ENCODE measurements at places on chromosomes 2 and 18. TPM values are rescaled to one million over a fixed set of nuclear protein-coding genes. Genes with fewer than 3 reads are reported as not detected.

- no peak overlapping the region for H3K27ac ChIP-seq
- H3K36me3 ChIP-seq: no peaks in the 10 kb centered on the region
- no peak overlapping the region for H3K4me3 ChIP-seq
Measured at GRCh38 chr18:26419746-26420145, 128.6 kb downstream of the KCTD1 start.

- no peak overlapping the region for H3K27ac ChIP-seq
- H3K4me3 ChIP-seq: no peak overlapping the region
- H3K4me1 ChIP-seq: no peaks in the 10 kb centered on the region
- H3K36me3 ChIP-seq: no peaks in the 10 kb centered on the region
Measured at GRCh38 chr2:168928113-168928831, 27.2 kb downstream of the G6PC2 start.

DNA sequence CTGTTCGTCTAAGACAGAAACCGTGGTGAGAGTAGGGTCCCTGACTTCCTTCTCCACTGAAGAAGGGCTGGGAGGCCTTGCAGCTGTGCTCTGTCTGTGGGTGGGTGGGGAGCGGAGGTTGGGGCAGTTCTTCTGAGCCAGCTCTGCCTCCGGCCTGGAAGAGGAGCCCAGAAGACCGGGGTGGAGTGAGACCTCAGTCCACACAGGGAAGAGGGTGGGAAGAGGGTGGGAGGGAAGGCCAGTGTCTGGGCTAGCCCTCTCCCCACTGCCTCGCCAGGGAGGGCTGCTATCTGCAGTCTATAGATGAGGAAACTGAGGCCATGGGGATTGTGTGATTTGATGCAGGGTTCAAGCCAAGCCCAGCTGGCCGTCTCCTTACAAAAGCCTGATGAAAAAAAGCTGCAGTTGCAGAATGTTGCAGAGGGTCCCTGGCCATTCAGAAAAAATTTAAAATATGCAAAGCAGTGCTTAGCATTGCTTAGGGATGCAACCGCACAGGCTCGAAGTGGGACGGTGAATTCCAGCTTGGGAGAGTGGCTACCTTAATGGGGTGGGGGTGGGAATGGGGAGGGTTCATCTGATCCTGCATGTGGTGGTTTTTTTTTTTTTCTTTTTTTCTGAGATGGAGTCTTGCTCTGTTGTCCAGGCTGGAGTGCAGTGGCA is 181.6 kb upstream of the HS6ST1 start:
- no peak overlapping the region for H3K4me3 ChIP-seq
- H3K36me3 ChIP-seq: no peaks in the 10 kb centered on the region
- peaks cover 5% of the 10 kb centered on the region for H3K27me3 ChIP-seq
- H3K27ac ChIP-seq: no peak overlapping the region
- no peak for DNase-seq

DNA sequence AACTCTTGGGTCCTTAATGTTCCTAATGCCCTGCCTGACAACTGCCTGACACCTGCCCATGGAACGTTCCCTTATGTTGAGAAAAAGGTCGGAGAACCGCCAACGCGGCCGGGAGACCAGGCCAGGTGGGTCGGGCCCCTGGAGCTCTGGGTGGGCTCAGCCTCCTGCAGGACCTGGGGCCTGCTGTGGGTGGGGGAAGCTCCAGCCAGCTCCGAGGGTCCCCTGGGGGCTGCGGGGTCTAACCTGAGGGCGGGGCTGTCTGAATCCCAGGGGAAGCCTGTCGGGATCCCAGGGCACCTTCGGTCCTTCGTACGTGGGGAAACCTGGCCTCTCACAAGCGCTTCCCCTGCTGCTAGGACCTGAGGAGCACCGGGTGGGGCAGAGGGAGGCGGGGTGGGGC is 296.0 kb downstream of the NDUFA10 start:
- no peaks in the 10 kb centered on the region for H3K27me3 ChIP-seq
- H3K4me3 ChIP-seq: no peak overlapping the region
- H3K4me1 ChIP-seq: no peaks in the 10 kb centered on the region
- no peak for DNase-seq
- H3K27ac ChIP-seq: no peak overlapping the region
- H3K36me3 ChIP-seq: no peaks in the 10 kb centered on the region

DNA sequence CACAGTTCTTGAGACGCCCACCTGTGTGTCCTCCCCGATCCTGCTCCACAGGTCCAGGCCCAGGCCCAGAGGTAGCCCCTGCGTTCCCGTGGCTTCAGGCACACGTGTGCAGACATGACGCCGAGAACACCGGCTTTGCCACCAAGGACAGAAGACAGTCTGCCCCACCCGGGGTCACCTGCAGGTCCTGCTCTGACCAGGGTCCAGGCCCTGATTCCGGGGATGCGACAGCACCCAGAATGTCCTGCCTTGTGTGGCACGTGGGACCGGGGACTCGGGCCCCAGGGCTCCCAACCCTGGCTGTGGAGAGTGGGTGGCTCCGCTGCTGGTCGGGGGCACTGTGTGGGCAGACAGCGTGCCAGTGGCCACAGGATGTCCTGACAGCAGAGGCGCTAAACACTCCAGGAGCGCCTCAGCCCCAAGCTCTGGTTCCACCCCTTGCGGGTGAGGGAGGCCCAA is 36.9 kb downstream of the ADI1 start:
- peaks cover 10% of the 10 kb centered on the region for H3K36me3 ChIP-seq
- no peaks in the 10 kb centered on the region for H3K27me3 ChIP-seq
- H3K4me1 ChIP-seq: no peaks in the 10 kb centered on the region
- no peak for DNase-seq
- H3K4me3 ChIP-seq: no peak overlapping the region
- H3K27ac ChIP-seq: no peak overlapping the region

GRCh38 chr2:172062402-172063004 is 22.8 kb upstream of the DLX1 start:
- H3K4me3 ChIP-seq: no peak overlapping the region
- no peak for DNase-seq
- no peaks in the 10 kb centered on the region for H3K36me3 ChIP-seq
- H3K27ac ChIP-seq: no peak overlapping the region
- H3K27me3 ChIP-seq: peaks cover 3% of the 10 kb centered on the region

DNA sequence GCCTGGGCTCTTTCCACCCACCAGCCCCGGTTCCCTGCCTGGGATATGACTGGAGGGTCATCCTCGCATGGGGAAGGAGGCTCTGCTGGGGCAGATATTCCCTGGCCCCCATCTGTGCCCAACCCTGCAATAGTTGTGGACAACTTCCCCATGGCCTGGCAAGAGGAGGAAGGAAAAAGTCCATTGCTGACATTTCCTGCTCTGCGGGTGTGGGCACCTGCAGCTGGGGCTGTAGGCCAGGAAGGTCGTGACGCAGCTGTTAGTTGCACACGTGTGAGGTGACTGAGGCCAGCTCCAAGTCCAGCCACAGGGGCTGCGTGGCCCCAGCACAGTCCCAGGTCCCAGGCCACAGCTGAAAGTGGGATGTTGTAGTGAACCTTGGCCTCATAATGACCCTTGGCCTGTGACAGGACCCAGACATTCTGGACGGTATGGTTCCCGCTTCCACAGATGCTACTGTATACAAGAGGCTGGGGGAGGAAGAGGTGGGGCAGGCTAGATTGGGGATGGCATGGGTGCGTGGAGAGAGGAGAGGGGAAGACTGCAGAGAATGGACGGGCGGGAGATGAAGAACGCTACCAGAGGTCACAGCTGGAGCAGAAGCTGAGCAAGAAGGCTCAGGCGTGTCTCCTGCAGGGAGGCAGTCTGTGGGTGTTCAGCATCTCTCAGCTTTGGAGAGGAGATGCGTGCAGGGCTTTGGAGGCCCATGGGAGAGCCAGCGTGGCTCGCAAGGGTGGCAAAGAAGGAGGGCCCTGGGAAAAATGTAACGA is 22.1 kb downstream of the OTOF start:
- H3K4me1 ChIP-seq: no peaks in the 10 kb centered on the region
- H3K27me3 ChIP-seq: peaks cover 11% of the 10 kb centered on the region
- no peak for DNase-seq
- no peak overlapping the region for H3K27ac ChIP-seq

DNA sequence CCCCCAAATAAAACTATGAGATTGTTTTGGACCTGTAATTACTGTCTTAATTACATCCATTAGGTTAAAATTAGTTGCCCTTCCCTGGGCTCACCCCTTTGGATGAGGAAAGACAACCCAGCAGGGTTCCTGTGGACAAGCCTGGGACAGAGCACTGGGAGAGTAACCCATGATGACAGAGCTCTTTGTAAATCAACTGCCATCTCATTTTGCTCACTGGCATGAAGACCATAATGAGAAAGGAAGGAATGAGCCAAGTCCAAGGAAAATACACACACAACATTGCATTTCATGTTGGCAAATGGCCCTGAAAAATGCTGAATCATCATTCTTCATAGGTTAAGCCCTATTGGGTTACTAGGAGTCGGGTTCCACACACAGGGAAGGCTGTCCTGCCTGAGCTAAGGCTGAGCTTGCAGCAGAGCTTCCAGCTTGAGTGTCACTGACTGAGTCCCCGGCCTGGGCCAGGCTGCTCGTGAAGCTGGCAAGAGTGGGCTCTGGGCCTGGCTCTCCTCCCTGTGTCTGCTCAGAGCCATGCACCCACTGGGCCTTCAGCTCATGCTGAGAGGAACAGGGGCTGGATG is 94.1 kb upstream of the ACAA2 start:
- H3K4me1 ChIP-seq: peaks cover 7% of the 10 kb centered on the region
- no peak overlapping the region for H3K27ac ChIP-seq
- no peak overlapping the region for H3K4me3 ChIP-seq
- peaks cover 2% of the 10 kb centered on the region for H3K27me3 ChIP-seq
- DNase-seq: no peak

- H3K27ac ChIP-seq: no peak overlapping the region
- no peak for DNase-seq
- H3K27me3 ChIP-seq: no peaks in the 10 kb centered on the region
- peaks cover 19% of the 10 kb centered on the region for H3K36me3 ChIP-seq
- no peak overlapping the region for H3K4me3 ChIP-seq
Measured at GRCh38 chr2:201402651-201403562, 45.8 kb upstream of the FLACC1 start.

DNA sequence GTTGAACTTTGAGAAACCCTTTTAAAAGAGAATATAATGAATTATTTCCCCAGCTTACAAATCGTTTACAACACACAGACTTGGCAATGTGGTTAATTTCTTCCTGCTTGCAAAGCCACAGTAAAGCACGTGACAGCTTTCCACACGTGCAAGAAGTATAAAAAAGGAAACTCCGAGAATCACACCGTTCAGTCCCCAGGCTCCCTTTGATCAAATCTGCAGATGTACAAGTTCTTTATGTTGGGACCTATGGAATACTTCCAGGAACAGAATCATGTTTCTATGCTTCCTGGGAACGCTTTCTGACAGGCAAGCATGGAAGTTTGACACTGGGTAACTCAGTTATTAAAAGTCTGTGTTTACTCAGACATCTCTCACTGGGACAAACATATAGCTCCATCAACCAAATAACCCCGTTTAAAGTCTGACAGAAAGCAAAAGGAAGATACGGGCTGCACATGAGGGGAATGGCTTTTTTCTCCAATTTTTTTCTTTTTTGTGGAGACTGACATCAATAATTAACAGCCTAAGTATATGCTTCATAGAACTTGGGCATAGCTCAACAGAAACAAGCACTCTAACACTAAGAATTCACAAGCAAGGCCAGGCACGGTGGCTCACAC is 134.8 kb downstream of the EIPR1 start:
- DNase-seq: peak; percentile 16
- peaks cover 18% of the 10 kb centered on the region for H3K36me3 ChIP-seq
- no peak overlapping the region for H3K27ac ChIP-seq
- H3K4me3 ChIP-seq: no peak overlapping the region
- no peaks in the 10 kb centered on the region for H3K27me3 ChIP-seq

Gene POTEI
- not detected for total RNA-seq

GRCh38 chr2:214904634-214905033 is 95.2 kb upstream of the BARD1 start:
- no peaks in the 10 kb centered on the region for H3K4me1 ChIP-seq
- no peaks in the 10 kb centered on the region for H3K36me3 ChIP-seq
- no peak for DNase-seq
- H3K4me3 ChIP-seq: no peak overlapping the region
- no peak overlapping the region for H3K27ac ChIP-seq

GRCh38 chr2:134146161-134146560 is 107.7 kb upstream of the MGAT5 start:
- no peak for DNase-seq
- H3K27ac ChIP-seq: no peak overlapping the region
- no peaks in the 10 kb centered on the region for H3K27me3 ChIP-seq
- no peaks in the 10 kb centered on the region for H3K36me3 ChIP-seq
- no peak overlapping the region for H3K4me3 ChIP-seq

DNA sequence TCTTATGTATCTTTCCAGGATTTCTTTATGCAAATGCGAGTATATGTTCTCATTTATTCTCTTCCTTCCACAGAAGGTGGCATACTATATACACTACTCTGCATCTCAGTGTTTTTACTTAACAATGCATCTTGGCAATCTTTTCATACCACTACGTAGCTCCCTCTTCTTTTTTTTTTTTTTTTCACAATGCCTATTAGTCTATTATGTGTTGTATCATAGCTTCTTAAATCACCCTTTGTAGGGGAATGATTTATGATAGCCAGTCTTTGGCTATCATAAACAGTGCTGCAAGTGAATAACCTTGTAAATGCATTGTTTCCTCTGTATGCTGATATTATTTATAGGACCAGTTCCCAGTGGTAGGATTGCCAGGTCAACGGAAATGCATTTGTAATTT is 204.2 kb downstream of the BABAM2 start:
- no peaks in the 10 kb centered on the region for H3K4me1 ChIP-seq
- H3K27ac ChIP-seq: no peak overlapping the region
- no peak for DNase-seq
- H3K4me3 ChIP-seq: no peak overlapping the region
